ENCODE measurements at places on chromosomes 4 and X.

- DNase-seq: no peak
Observed at GRCh38 chrX:69145714-69146113, 19.5 kb downstream of the PJA1 start.

DNA sequence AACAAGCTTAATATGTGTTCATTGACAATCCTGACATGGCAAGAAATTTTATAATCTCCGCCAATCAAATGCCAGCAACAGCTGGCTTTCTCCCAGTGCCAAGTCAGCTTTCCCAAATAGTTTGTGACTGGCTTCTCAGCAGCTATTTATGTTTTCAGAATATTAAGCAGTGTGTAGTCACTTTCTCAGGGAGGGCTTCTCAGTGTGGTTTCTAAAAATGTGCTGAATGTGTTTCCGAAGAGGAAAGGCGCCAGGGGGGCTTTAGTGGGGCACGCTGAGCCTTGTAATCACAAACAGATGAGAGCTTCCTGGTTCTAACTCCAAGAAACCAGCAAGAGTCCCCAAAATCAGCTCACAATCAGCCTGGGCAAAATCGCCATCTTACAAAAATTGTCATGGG is 258.7 kb upstream of the CPEB2 start:
- DNase-seq: no peak

DNA sequence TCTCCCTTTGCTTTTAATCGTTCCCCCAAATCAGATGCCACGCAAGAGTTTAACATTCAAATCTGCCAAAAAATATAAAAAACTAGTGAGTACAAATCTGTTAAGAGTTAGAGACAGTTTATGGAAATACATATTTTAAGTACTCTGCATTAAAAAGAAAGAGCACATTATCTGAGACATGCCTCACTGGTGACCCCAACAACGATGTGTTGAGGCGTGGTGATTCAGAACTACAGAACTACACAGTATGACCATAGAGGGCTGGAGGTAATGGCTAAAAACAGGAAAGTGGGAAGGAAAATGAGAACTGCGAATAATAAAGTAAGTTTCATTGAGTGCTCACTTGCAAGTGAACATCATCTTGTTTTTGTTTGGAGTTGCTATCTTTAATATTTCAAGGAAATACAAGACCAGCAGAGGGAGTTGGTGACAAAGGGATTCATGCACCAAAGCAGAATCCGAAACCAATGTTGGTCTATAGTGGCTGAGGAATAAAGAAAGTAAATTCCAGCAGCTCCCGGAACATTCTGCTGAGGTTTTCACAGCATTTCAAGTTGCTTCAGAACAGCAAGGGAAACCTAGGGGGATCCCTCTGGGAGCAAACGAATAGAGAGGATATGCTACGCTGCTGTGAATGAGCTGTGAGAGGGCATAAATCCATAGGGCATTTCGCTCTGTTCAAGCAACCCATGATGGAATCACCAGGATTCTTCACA is 92.2 kb downstream of the DCHS2 start:
- no peak for DNase-seq

GRCh38 chr4:170111085-170111484 is 21.3 kb upstream of the AADAT start:
- DNase-seq: no peak

- no peak for DNase-seq
Observed at GRCh38 chrX:31845003-31845402, 773.2 kb upstream of the FTHL17 start.

DNA sequence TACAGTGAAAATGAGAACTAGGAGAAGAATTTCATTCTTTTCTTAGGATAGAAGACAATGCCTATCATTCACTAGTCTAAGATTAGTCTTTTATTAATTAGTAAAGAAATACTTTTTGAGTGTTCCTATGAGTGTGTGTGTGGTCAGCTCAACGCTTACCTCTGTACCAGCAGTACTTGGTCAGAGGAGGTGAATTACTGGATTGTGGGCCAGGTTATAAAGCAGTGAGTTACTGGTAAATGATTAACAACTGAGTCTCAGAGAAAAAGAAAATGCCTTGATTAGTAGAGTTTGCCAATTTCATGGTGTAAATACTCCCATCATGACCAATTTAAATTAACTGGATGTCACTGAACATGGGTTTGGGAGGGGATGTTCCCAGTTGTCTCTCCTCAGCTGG is 444.6 kb downstream of the STIM2 start:
- DNase-seq: no peak

GRCh38 chrX:24235084-24235710 is 78.7 kb downstream of the SUPT20HL2 start:
- no peak for DNase-seq

GRCh38 chrX:47579537-47579936 is 2.7 kb upstream of the TIMP1 start:
- no peak for DNase-seq

GRCh38 chrX:39195156-39195555 is 393.9 kb downstream of the MID1IP1 start:
- no peak for DNase-seq

- no peak for DNase-seq
Observed at GRCh38 chrX:73561801-73562200, 1.2 kb upstream of the CHIC1 start.

DNA sequence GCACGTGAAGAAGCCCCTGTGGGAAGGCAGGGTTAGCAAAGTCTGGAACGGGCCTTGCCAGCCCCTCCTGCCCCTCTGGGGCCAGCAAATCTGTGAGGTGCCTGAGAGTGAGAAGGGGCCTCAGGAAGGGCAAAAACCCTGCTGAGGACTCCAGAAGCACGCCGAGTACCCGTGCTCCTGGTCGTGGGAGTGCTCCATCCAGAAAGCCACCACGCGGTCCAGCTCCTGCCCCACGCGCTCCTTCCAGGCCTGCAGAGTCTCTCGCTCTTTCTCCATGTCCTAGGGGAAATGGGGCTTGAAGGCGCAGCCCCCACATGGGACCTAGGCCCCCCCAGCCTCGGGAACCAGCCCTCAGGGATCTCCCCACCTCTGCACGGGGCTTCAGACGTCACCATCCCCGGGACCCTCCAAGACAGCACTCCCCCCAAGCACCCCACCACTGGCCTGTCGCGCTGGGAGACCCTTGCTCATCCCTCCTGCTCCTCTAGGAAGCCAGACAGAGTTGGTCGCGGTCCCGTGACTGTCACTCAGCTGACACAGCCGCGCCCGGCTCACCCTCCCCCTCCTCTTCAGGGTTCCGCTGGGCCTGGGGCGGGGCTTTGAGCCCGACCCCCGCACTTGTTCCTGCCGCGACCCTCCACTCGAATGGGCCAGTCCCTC is at the start of gene RENBP:
TSS of gene RENBP (minus strand) at position 504 of the 660 bp plus-strand sequence. CDS start at position 471, 33 bp downstream.
- DNase-seq: no peak

- DNase-seq: no peak
Observed at GRCh38 chr4:128225148-128225547, 62.5 kb downstream of the PGRMC2 start.

DNA sequence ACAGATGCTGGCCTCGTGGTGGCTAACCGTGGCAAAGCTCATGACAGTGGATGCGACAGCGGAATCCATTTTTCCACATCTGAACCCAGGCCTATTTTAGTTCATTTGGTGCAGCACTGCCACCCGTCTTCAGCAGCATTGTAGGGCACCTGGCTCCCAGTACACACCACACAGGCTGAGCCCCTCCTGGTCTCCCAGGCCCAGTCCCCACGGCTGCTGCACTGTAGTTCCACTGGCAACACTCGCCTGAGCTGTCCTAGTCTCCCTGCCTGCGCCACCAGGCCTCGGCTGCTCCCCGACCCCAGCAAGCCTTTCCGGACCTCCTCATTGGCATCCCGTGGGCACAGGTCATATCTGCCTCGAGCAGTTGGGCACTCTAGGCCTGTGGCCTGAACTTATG is 76.2 kb downstream of the MTMR1 start:
- DNase-seq: no peak

GRCh38 chrX:152926279-152926678 is 28.4 kb downstream of the ZNF185 start:
- DNase-seq: no peak

DNA sequence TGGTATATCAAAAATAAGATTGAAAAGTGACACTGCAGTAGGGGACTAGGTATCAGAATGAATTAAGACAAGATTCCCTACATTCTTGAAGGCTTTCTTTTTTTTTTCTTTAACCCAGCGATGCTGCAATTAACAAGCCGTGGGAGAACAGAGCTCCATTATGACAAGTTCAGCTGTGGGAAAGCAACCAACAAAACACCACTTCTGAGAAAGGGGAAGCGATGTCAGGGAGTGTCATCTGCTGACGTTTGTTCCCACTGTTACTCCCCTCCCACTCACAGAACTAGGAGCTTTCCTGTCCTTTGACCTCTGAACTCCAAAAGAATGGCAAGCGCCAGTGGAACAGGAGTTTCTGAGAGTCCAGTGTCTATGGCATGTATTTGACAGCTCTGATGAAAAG is 90.2 kb upstream of the SLITRK2 start:
- DNase-seq: no peak

DNA sequence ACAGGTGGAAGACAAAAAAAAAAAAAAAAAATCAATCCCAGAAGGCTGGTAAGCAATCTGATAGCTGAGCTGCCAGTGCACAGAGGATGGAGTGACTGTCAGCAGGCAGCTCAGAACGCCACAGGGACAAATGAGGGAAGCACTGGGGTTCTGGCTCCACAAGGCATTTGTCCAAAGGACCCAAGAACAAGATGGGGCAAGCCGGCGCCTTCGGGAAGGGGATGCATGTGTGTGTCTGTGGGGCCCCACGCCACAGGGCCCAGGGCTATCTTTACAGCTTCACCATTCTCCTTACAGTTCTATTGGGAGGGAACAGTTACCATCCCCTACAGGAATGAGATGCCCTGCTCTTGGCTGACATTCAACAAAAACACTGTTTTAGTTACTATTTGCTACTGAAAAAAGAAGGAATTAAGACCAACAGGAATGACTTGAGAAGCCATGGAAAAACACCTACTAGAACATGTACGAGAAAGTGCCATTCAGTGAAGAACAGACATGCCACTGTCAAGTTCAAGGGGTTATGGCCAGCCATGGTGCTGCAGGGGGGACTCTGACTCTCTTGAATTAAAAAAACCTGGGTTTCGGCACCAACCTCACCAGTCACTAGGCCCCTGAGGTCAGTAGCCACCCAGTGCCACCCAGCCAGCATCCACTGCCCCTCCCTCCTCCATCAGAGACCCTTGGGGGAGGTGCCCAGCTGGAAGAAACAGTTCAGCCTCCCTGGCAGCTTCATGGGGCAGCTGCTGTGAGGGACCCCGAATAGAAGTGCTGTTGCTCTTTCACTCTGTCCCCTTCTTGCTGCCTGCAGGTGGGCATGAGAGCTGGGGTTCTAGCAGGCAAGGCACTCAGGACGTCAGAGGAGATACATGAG is 18.5 kb downstream of the WDR1 start:
- DNase-seq: no peak

GRCh38 chrX:21907260-21907659 is 33.2 kb upstream of the SMS start:
- DNase-seq: no peak

DNA sequence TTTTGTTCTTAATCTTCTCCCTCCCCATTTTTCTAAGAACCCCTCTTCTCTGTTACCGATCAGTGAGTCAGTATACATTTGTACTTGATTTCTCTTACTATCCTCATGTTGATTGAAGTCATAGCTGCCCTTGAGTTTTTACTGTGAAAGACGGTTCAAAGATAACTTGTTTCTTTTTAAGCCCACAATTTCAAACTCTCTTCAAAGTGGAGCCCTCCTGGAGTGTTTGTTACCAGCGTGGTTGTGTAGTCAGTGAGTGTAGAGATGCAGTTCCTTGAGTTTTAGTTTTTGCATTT is 7.9 kb downstream of the PPP1R3F start:
- no peak for DNase-seq

DNA sequence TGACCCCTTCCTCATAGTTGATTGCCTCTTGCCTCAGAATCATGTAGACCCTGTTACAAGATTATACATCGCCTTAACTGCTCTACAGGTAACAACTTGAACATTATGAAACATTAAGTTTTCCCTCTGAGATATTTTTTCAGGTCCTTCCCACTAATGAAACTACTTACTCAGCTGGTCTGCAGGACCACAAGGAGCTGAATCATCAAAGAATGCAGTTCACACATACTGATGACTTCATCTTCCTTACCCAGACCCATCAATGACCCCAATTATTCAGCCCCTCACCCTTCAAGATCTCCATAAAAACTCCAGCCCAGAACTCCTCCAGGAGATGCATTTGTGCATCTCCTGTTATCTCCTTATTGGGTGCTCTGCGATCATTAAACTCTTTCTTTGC is 720.9 kb downstream of the RAPGEF2 start:
- DNase-seq: no peak

GRCh38 chrX:108091878-108092291 is 307 bp downstream of the ATG4A start:
- no peak for DNase-seq

- no peak for DNase-seq
Observed at GRCh38 chr4:6563935-6564645, 10.9 kb upstream of the MAN2B2 start.

GRCh38 chr4:17124767-17125166 is 226.3 kb upstream of the LDB2 start:
- DNase-seq: no peak

DNA sequence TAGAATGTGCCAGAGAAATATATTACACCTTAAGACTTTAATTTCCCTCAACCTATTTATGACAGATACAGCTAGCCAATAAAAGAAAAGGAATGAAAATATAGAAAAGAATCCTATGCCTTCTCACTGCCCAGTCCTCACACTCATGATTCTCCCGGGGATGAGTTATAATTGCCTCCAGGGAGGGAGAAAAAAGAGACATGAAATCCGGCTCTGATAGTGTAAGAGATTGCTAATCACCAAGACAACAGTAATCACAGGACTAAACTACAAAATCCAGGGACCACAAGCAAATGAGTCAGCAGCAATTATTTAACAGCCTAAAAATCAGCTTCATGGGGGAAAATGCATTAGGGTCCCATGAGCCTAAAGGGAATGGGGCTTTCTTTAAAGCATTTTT is 95.9 kb upstream of the DUSP21 start:
- DNase-seq: no peak

DNA sequence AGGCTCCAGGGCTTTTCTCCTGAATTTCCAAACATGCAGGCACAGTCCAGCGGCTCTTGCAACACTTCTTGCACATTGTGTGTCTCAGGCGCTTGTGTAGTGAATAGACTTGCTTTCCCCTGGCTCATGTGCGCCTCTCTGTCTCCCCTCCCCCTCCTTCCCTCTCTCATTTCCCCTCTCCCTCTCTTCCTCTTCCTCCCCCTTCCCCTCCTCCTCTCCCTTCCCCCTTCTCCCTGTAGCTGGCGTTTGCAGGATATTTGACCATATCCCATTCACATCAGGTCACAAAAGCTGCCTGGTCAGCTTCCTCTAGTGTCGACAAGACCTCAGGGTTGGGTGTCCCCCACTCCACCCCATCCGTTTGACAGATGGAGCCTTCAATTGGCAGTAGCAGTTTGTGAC is 2.4 kb downstream of the CHST7 start:
- DNase-seq: no peak

DNA sequence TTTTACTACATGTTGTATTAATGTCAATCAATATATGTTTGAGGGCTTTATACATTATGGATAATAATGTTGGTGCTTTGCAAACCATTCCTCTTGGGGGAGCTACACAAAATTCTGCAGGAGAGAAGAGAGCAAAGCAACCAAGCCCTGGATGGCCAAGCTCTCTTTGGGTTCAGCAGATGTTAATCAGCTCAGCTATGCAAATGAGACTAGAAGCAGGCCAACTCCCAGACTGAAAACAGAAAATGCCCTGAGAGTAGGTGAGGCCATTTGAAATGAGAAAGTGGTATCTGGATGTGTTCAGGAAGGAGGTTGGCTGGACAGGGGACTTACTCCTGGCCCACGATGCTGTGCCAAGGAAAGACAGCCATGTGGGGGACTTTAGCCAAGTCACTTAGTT is 387.0 kb downstream of the BCOR start:
- no peak for DNase-seq

All from effector memory CD4-positive, alpha-beta T cell (primary cell).